ENCODE measurements at places on chromosomes 2 and 18.

DNA sequence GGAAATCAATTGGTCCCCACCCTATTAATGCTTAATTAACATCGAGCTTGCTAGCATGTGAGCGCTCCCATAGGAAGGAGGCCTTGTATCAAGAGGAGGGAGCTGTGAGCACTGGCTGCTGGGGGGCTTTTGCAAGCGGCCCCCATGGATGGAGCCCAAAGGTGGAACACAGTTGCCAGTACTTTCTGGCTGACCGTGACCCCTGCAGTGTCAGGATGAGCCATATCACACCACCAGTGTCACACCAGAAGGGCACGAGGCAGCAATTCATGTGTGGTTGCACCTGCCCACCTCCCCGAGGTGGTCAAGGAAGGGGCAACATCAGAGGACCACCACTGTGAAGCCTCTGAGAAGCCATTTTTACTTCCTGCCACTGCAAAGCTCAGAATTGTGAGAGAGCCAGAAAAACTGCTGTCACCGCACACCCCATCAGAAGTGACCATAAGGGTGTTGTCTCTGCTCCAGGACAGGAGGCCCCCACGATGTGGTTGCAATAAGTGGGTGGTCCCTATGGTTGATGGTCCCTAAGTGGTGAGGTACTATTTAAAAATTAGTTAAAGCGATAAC, 99.8 kb upstream of the RAB6C start:
- no peak for DNase-seq

- DNase-seq = no peak
Observed at GRCh38 chr2:188785490-188785889, 188.7 kb upstream of the COL3A1 start.

DNA sequence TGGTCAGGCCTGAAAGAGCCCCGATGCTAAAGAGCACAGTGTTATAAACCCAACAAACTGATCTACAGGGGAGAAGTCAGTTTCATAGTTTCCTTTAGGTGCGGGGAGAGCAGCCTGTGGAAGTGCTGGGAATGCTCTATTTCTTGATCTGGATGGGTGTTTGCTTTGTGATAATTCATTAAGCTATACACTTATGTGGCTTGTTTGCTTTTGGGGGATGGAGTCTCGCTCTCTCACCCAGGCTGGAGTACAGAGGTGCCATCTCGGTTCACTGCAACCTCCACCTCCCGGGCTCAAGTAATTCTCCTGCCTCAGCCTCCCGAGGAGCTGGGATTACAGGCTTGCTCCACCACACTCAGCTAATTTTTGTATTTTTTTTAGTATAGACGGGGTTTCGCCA, 30.1 kb upstream of the CEP68 start:
- DNase-seq = no peak

- DNase-seq = no peak
Observed at GRCh38 chr2:41483982-41484857, 563.6 kb upstream of the PKDCC start.

DNA sequence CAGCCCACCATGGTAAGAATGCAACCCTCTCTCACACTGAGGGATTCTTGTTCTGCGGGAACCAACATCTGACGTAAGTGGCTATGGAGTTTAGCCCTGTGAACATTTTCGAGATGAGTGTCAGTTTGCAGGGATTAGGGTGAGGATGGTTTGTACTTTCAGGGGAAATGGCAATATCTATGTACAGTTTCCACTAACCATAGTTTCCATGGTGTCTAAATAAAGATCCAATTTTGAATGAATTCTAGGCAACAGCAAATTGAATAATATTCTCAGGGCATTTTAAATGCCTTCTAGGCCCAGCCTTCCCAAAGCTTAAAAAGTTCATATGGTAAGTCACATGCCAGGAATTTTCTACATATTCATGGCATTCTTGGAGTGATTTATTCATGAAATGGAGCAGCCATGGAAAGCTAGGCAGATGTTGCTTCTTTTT, 105.4 kb upstream of the MMADHC start:
- DNase-seq = no peak

DNA sequence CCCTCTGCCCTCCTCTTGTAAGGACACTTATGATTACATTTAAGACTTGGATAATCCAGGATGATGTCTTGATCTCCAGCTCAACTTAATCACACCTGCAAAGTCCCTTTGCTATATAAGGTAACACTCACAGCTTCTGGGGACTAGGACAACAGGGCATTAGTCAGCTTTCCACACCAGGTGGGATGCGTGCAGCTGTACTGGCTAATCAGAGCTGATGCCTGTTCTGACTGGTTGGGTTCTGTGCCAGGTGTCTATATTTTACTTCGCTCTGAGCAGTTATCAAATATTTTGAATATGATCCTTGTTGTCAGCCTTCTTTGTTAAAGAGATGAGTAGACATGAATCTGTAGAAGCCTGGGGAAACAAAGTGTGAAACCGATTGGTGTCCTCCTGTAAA, 115.5 kb upstream of the ATP8B1 start:
- no peak for DNase-seq

DNA sequence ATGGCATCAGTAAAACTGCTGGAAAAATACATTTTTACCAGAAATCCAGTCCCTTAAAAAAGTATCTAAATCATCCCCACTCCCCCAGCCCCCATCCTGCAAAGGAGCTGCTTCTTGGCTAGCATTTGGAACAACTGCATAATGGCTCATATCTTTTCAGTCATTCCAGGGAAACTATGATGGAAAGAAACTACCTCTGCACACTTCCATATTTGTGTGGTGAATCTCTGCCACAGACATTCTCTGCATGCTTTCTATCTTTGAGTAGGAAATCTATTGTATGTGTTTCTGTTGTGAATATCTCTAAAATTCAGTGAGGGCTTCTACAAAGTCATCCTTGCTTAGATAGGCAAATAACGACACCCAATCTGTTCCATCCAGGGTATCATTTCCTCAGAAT, 632.3 kb downstream of the LRP1B start:
- DNase-seq = no peak

DNA sequence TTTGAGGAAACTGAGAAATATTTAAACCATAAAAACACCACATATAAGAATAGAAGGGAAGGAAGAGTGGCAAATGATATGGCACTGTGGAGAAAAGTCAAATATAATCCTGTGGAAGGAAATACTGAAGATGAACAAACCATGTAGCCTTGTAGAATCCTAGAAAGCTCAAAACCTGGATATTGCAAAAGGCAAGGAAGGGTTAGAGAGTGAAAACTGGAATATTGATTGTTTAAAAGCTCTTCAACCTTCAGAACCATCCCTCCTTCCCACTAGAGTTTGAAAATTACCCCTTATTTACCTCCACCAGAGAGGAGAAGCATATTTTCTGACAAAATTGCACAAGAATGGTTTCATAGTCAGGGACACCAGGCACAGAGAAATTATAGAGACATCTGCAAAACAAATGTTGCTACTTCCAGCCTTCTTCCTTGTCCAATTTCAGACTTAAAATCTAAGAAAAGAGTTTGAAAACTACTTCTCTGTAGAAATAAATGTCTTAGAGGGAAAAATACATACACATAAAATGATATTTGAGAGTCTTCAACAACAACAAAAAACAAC, 48.0 kb downstream of the ANTXR1 start:
- no peak for DNase-seq

DNA sequence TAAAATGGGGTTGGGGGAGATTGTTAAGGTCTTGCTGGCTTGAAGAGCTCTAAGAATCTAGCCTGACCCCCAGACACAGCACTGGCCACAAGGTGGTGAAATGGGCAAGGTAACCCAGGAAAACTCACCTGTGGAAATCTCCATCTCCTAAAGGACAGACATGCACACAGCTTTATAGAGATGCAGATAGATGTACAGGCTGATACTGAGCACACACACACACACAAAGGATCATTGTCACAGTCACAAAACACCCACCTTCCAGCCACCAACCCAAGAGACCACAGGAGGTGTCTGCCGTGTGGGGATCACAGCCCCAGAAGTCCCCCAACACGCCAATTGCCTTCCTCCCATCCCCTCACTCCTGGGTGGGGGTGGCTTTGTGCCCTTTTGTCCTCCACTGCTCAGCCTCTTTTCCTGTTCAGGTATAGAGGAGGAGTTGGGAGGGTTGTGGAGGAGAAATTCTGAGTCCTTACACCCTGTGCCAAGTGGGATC, 3.2 kb upstream of the CYP26B1 start:
- DNase-seq = no peak

DNA sequence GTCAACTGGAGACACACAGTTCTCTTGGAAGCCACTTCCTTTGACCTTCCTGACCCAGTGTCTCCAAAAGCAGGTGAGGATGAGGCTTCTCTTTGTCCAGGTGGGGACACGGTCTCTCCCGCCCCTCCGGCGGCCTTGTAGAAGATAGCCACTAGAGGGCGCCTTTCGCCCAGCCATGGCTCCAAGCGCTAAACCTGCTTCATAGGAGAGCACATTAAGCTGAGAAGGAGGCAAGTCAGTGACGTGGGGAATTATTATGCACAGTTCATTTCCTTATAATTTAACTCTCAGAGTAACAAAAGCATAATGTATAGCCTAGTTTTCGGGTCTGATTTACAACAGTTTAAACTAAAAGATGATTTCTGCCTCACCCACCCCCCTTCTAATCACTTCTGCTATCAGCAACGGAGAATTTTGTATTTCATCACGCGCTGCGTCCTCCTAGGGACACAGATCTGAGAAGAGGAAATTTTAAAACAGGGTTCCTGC, 208.7 kb downstream of the ICOS start:
- peak; percentile 76 for DNase-seq

DNA sequence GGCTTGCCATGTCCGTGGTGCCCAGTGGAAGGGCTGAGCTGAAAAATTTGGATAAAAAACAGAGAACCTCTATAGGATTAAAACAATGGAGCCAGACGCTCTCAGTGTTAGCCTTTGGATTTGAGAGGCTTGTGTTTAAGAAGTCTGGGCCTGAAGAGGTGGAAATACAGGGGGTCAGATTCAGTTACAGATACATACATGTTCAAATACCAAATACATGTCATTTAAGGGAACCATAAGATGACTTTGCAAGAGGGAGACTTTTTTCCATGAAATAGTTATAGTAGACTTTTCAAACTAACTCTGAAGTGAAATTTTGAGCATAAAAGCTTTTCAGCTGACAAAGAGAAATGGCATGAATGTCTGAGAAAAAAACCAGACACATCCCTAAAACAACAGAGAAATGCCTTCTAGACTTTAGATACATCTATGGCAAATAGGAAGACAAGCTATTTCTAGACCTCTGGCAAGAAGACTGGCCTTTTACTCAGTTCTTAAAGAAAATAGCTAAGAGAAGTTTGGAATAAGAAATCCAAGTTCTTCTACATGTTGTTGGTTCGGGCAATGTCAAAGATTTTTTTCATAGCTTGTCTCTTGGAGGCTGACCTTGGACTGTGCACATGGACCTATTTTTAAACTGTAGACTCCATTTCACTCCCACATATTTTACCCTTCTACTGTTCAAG, 112.9 kb downstream of the LTBP1 start:
- no peak for DNase-seq

- DNase-seq = no peak
Observed at GRCh38 chr18:48078448-48078847, 148.0 kb upstream of the SMAD2 start.

DNA sequence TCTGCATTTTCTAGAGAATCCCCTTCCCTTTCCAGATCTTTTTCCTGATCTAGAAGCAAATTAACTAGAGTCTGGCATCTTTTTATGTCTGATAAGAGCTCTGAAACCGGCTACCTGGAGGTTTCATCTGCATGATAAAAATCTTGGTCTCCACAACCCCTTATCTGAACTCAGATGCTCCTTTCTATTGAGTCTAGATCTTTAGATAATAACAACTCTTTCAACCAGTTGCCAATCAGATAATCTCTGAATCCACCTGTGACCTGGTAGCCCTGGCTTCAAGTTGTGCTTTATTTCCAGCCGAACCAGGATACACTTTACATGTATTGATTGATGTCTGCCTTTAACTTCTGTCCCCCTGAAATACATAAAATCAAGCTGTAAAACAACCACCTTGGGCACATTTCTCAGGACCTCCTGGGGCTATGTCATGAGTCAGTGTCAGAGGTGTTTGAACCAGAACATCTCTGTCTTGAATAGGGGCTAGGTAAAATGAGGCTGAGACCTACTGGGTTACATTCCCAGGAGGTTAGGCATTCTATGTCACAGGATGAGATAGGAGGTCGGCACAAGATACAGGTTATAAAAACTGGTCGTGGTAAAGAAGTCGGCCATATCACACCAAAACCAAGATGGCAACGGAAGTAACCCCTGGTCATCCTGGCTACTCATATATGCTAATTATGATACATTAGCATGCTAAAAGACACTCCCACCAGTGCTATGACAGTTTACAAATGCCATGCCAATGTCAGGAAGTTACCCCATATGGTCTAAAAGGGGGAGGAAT, 20.8 kb downstream of the RALBP1 start:
- DNase-seq = no peak

- DNase-seq = no peak
Observed at GRCh38 chr2:237418300-237418699, 4.3 kb upstream of the COL6A3 start.

DNA sequence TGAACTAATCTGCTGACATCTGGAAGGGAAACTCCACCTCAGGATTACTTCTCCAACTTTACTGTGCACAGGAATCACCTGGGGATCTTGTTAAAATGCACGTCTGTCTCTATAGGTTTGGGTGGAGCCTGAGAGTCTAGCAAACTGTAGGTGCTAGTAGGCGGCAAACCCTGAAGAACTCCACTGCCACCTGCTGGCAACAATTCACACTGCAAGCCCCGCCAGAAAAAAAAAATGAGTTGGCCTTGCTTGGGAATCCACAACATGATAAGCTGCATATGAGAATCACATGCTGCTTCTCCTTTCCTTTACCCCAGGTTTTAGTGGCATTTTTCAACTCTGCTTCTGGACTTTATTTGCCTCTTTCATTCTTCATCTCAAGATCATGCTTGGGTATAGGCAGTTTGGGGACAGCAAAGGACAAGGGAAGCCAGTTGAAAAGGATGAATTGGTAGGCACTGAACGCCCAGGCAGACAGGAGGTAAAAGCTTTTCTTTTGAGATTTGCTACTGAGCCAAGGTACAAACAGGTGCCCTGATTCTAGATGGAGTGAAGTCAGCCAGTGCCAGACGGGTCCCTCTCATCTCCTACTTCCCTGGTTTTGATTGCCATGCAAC, 88.8 kb downstream of the VIT start:
- DNase-seq = peak; percentile 42

GRCh38 chr2:157473581-157473980, 29.7 kb upstream of the CYTIP start:
- no peak for DNase-seq

DNA sequence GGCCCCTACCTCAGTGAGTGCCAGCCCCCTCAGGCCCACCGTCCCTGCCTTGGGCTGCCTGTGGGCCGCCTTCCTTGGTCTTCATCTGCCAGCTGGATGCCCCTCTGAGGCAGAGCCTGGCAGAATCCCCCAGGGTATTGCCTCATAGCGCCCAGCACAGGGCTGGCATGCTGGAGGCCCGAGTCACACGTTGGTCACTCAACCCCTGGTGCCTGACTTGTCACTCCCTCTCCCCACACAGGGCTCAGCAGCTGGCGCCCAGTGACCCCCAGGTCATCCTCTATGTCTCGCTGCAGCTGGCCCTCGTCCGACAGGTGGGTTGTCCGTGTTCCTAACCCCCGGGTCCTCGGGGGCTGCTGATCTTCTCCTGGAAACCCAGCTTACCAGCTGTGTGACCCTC, 108.4 kb upstream of the MCFD2 start:
- DNase-seq = no peak

Data from NCI-H526 treated with DMSO at 0.1 percent for 48 hours (cell line).